CD4-positive, alpha-beta memory T cell (primary cell): ENCODE measurements at places on chromosomes 5 and 9.

- no peaks in the 10 kb centered on the region for H3K36me3 ChIP-seq
- no peaks in the 10 kb centered on the region for H3K4me1 ChIP-seq
Measured at GRCh38 chr5:54135042-54135441, 175.3 kb downstream of the ARL15 start.

DNA sequence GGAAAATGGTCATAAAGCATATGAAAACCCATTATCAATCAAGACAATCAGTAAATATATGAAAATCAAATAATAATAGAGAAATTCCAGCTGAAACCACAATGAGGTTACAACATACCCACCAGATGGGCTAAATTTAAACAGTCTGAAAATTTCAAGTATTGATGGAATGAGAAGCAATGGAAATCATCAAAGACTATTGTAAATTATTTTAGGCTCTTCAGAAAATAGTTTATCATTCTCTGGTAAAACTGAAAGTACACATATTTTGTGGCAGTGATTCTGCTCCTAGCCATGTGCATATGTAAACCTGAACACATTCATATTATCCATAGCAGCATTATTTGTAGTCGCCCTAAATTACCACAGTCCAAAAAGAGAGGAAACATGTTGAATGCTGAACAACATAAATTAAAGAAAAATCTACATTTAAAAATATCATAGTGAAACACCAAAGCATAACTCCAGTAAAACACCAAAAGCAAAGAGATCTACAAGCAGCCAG, 215.3 kb downstream of the PRELID2 start:
- H3K4me3 ChIP-seq: no peak overlapping the region
- H3K36me3 ChIP-seq: no peaks in the 10 kb centered on the region
- no peak for DNase-seq
- H3K4me1 ChIP-seq: no peaks in the 10 kb centered on the region
- no peak overlapping the region for H3K27ac ChIP-seq
- no peaks in the 10 kb centered on the region for H3K27me3 ChIP-seq

DNA sequence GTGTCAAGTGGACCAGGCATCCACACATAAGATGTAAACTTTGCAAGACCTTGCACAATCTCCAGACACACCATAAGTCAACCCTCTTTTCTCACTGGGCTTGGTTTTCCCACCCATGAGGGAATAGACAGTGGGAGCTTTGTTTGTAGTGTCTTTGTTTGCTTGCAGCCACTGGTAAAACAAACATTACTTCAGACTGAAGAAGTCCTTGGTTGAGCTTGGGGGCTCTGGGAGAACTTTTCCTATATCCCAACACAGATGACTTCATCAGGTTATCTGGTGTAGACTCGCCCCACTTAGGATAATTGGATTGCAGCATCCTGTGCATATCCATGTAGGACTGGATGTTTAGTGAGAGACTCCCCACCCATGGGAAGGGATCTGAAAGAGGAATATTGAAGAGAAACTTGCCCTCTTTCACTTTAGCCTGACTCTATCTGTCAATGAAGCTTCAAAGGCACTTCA, 11.5 kb upstream of the ADGRV1 start:
- no peaks in the 10 kb centered on the region for H3K36me3 ChIP-seq
- no peaks in the 10 kb centered on the region for H3K4me1 ChIP-seq
- no peak overlapping the region for H3K27ac ChIP-seq
- H3K27me3 ChIP-seq: no peaks in the 10 kb centered on the region
- no peak for DNase-seq

GRCh38 chr9:121298016-121298538, 30.1 kb downstream of the GSN start:
- DNase-seq: no peak
- no peak overlapping the region for H3K4me3 ChIP-seq
- no peaks in the 10 kb centered on the region for H3K27me3 ChIP-seq
- H3K36me3 ChIP-seq: no peaks in the 10 kb centered on the region

DNA sequence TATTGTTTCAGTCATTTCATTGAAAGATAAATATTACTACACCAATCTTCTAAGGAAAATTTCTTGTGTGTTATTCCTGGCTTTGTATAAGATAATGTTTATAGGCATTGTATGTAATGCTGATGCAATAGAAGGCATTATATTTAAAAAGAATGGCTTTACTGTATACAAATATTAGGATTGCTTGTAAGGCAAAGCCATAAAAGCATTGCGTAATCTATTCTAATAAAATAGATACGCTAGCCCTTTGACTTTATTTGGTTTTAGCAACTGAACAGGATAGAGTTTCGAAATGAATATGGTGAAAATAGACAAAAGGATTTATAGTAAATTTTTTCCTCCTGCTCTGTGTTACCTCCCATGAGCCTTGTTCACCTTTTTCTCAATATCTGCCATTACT, 5.5 kb upstream of the LYSMD3 start:
- DNase-seq: no peak
- no peaks in the 10 kb centered on the region for H3K36me3 ChIP-seq
- no peak overlapping the region for H3K4me3 ChIP-seq
- peaks cover 6% of the 10 kb centered on the region for H3K4me1 ChIP-seq
- no peak overlapping the region for H3K27ac ChIP-seq

- H3K27ac ChIP-seq: no peak overlapping the region
- no peak for DNase-seq
- H3K4me1 ChIP-seq: peaks cover 10% of the 10 kb centered on the region
- no peak overlapping the region for H3K4me3 ChIP-seq
- H3K27me3 ChIP-seq: no peaks in the 10 kb centered on the region
Measured at GRCh38 chr9:113266174-113266573, 9.2 kb downstream of the CDC26 start.
